ENCODE measurements at places on chromosomes 13 and 19.

DNA sequence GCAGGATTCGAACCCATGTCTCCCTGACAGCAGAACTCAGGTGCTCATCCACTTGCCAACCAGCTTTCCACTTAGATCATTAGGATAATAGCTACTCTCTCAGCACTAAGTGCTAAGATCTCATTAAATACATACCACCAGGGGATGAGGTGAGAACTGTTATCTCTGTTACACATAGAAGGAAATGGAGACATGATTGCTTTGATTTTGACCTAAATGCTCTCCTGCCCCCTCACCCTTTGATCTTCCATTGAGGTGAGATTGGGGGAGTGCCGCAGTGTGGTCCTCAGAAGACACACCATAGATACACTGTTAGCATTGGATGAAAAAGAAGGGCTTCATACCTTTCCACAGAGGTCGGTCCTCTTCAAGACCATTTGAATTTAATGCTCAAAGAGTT is 38.9 kb upstream of the NPAS1 start:
- no peak for DNase-seq

GRCh38 chr13:38685974-38686576 is 802 bp upstream of the FREM2 start:
- no peak for DNase-seq

DNA sequence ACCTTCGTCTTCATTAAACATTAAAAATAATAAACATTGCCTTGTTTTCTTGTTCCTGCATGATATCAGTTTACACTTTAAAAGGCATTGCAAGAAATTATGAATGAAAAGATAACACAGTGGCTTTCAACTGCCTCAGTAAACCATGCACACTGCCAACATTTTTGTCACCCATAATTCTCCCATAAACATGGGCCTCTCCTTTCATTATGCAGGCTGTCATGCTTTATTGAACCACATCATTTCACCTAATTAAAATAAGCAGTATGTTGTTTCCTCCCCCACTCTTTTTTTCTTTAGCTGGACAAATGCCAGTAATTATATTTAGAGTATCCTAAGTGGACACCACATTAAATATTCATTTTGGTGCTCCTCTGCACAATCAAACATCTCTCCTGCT is 1566.5 kb upstream of the SLC10A2 start:
- DNase-seq: peak; percentile 95

DNA sequence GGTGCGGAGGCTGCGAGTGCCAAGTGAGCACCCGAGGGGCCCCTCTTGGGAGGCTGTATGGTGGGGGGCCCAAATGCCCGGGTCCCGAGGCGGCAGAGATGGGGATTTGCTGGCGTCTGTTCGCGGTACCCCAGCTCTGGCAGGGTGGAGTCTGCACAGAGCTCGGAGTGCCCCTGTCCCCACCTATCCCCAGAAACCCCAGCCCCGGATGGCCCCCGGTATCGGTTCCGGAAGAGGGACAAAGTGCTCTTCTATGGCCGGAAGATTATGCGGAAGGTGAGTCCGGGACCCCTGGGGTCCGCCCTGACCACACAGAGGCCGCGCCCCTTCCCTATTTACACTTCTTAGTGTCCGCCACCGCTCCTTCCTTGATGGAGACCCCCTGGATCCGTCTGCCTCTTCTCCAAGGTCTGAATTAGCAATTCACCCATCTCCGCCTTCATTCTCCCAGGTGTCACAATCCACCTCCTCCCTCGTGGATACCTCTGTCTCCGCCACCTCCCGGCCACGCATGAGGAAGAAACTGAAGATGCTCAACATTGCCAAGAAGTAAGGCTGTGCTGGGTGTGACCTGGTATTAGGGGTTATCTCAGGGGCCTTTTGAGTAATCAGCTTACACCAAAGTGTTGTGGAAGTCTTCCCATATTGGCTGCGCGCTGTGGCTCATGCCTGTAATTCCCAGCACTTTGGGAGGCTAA is 630 bp downstream of the PNPLA6 start:
- no peak for DNase-seq

- peak; percentile 94 for DNase-seq
These were observed 1.3 kb upstream of the KCNC3 start for GRCh38 chr19:50330365-50331078.

- no peak for DNase-seq
These were observed 136.1 kb downstream of the ZIC5 start for GRCh38 chr13:99835442-99835841.

- no peak for DNase-seq
These were observed 607.6 kb downstream of the SLITRK1 start for GRCh38 chr13:83274679-83275078.

GRCh38 chr19:3817761-3818160 is 31.6 kb upstream of the MATK start:
- no peak for DNase-seq

DNA sequence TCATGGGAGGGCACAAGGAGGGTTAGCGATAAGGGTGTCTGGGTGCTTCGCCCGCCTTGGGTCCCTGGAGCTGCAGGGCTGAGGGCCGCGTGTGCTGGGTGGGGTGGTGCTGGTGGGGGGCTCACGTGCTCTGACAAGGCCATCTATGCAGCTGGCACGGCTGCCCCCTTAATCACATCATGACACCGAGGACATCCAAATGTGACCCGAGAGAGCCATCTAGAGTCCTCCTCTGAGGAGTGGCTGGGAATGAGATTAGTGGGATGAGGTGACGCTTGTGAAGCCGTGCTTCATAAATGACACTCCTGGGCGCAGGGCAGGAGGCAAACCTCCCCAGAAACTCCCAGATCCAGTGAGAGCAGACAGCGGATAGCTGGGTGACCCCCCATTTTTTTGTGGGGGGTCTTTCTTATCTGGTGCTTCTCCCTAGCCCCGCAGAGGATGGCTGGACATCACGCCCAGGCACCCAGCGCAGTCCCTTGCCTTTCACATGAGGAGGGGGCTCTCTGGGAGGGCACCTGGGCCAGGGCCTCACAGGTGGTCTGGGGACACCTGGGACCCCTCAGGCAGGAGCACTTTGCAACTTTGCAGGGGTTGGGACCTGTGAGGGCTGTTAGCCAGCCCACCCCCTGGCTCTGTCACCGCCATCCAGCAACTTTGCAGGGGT is 6.6 kb downstream of the FZR1 start:
- no peak for DNase-seq

GRCh38 chr19:39554701-39555311 is 14.8 kb upstream of the EID2 start:
- DNase-seq: no peak

- no peak for DNase-seq
These were observed 11.2 kb downstream of the NOP53 start for GRCh38 chr19:47756627-47756929.

- DNase-seq: no peak
These were observed 12.3 kb upstream of the RASA3 start for GRCh38 chr13:114144606-114145244.

- DNase-seq: no peak
These were observed 1.5 kb downstream of the N4BP2L1 start for GRCh38 chr13:32426191-32426989.

DNA sequence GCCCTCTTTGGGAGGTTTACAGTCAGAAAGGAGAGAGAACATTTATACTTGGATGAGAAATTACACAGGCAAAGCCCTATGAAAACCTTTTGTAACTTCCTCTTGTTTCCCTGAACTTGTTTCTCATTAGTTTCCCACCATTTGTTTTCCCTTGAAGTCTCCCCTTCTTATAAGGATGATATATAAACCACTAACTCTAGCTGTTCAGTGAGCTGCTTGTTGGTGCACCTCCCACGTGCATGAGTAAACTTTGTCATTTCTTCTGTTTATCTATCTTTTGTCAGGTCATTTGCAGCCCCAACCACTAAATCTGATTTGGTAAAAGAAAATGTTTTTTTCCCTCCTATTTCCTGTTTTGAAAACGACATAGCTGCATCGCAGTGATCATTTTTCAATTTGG is 919.9 kb downstream of the SLITRK1 start:
- no peak for DNase-seq

All from NCI-H1105 (cell line).